Stimulated activated CD8-positive, alpha-beta memory T cell treated with anti-CD3 and anti-CD28 coated beads, Interleukin-4, amount 100 ng/mL, for 4 hours (primary cell): ENCODE measurements at places on chromosomes 1 and 21.

GRCh38 chr1:27098431-27099134 lies 56.3 kb downstream of the SLC9A1 start:
- no peak for DNase-seq

DNA sequence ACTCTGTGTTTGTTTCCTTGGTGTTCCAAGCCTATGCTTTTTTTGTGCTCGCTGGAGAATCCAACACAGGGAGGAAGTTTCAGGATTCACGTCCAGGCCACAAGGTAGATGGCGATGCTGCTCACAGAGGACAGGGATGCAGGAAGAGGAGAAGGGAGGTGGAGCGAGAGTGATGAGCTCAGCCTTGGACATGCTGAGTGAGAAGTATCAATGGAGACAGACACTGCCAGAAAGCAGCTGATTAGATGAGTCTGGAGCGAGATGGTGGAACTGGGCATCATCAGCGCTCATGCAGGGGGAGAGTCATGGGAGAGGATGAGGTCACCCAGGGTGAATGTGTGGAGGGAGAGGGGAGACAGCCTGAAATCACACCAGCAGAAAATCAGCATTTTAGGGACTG lies 110.0 kb downstream of the GLUL start:
- no peak for DNase-seq

- no peak for DNase-seq
Measured at GRCh38 chr1:115077286-115077983, 11.9 kb downstream of the TSPAN2 start.

- DNase-seq: no peak
Measured at GRCh38 chr1:153933430-153933829, 10.7 kb upstream of the GATAD2B start.

DNA sequence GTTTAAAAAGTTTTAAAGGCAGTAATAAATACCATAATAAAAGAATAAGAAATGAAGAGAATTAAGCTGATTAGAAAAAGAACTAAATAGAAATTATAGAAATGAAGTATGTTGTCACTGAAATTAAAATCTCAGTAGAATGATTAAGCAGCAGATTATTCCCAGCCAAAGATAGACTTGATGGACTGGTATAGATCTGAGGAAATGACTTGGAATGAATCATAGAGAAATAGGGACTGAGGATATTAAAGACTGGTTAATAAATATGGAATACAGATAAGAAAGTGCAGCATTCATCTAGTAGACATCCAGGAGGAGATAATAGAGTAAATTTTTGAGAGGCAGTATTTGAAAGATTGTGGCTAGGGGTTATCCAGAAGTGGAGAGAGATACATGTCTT lies 28.7 kb downstream of the MARK1 start:
- no peak for DNase-seq

DNA sequence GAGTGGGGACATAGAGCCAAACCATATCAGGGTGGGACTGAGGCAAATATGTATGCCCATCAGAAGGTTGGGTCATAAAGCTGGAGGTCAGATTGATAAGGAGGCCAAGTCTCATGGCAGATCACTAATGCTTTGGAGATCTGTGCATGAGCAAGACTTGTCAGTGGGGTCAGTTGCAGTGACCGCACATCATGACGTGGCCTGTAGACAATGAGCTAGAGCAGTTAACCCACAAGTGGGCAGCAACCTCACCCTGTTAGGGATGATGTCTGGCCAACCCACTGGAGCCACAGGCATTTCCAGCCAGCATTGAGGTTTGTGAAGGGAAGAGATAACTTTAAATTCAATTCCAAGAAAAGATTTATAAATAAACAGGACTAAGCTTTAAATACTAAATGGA lies 66.7 kb downstream of the XCL1 start:
- no peak for DNase-seq

DNA sequence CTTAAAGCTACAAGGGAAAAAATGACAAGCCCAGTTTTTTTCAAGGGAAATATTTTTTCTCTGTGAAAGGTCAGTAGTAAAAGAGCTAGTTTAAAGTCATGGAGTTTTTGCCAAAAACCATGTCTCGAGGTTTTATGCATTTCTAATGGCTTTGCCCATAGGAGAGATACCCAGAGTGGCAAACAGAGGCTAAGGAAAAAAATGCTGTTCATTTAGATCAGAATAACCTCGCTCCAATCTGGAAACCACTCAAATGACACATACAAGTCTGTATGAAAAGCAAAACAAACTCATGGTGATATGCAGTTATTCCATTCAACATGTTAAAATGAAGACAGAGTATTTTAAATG lies 36.9 kb upstream of the EDEM3 start:
- no peak for DNase-seq

DNA sequence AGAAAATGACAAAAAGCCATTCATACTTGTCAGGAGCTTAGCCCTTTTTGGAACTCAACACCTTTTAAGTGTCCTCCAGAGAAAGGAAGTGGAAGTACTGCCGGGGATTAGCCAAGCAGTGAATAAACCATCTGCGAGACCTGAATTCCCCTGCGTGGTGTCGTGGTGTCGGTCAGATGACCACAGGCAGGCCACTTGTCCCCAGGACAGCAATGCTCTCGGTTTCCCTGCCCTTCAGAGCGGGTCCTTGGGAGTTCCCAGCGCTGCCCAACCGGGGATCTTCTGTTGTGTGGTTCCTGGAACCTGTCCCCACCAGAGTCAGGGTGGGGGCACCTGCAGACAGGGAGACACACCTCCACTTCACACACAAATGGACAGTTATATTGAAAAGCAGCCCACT lies 9.2 kb downstream of the GPR157 start:
- DNase-seq: no peak

GRCh38 chr1:213585959-213586586 lies 401.7 kb upstream of the PROX1 start:
- no peak for DNase-seq

DNA sequence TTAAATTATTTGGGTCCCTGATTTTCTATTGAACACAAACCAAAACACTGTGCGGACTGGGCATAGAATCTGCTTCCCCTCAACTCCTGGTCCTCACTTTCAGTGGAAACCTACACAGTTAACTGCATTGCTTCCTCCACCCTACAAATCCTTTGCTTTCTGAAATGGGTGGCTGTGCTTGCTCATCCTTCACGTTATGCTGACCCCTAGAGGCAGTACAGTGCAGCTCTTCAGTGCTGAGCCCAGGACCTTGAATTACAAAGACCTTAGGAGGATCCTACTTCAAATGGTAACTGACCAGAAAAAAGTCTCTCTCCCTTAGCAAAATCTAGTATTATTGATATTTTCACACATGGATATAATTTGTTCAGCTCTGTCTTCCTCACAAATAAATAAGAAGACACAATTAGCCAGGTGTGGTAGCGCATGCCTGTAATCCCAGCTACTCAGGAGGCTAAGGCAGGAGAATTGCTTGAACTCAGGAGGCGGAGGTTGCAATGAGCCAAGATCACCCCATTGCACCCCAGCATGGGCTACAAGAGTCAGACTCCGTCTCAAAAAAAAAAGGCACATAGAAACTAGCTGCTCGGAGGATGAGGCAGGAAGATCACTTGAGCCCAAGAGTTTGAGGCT lies 63.4 kb upstream of the L1TD1 start:
- DNase-seq: no peak
